MG63 (cell line): ENCODE measurements at places on chromosomes 3 and 15. TPM values are rescaled to one million over a fixed set of nuclear protein-coding genes. Genes with fewer than 3 reads are reported as not detected.
A peak's percentile ranks its signal among the peaks of the same experiment; 100 is the strongest.

The FANCI gene
- total RNA-seq: 34.4 and 52.5 TPM in 2 replicates

The TMEM207 gene
- total RNA-seq: not detected in 2 replicates

The SLC6A11 gene
- total RNA-seq: 0.94 and 0.95 TPM in 2 replicates

The SNTN gene
- total RNA-seq: not detected in 2 replicates

- DNase-seq: peak; percentile 28
Measured at GRCh38 chr3:129439226-129439816, 427 bp downstream of the MBD4 start.

- DNase-seq: peak; percentile 1
Measured at GRCh38 chr3:39065197-39065596, 13.4 kb downstream of the WDR48 start.

- no peak for DNase-seq
Measured at GRCh38 chr3:188001926-188002325, 152.0 kb upstream of the LPP start.

DNA sequence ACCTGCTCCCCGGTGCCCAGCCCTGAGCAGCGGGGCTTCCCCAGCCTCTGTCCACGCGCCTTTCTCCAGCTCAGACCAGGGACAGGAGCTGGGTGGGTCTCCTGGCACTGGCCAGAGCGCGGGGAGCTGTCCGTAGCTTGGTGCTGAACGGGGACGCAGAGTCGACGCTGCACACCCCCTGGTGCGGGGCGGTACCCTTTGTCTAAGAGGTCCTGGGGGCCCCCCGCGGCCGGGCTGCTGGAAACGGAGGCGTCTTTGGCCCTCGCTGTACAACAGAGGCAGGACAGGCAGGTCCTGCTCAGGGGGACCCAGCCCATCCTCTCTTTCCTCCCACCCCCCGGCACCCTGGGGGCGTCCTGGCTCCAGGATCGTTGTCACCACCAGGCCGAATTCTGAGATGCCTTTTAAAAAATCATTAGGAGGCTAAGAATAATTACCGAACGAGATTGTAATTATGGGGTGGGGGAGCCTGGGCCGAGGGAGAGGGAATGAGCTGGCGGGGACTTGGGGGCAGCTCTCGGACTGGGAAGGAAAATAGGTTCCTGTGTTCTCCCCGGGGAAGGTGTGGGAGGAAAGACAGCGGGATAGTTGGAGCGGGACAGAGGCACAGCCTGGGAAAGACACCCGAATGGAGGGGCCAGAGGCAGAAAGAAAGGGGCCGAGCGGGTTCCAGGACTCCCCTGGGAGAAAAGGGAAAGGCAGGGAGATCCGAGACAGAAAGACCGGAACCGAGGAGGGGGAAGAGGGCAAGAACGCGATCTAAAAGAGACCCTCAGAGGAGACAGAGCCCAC lies 4.1 kb upstream of the SKOR1 start:
- DNase-seq: peak; percentile 26

DNA sequence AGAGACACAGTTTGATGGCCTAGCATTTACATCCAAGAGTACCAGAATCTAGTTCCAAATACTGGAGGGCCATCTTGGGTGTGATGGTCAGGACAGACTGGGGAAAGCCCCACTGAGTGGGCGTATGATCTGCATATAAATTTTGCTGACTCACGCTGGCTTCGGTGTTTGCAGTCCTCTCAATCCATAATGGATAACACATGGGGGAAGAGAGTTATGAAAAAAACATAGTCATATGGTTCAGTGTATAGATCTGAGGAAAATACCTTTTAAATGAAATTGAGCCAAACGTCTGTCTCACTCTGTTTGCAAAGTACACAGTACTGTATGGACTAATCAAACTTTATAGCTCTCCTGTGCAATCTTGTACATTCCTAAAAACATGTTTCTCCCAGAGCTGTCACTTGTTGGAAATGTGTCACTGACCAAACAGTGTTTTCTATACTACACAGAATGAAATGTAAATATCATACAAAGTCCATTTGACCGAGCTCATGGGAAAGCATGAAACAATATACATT lies 125.3 kb upstream of the THBS1 start:
- peak; percentile 27 for DNase-seq

- peak; percentile 84 for DNase-seq
Measured at GRCh38 chr15:75452364-75452864, 924 bp upstream of the SIN3A start.

DNA sequence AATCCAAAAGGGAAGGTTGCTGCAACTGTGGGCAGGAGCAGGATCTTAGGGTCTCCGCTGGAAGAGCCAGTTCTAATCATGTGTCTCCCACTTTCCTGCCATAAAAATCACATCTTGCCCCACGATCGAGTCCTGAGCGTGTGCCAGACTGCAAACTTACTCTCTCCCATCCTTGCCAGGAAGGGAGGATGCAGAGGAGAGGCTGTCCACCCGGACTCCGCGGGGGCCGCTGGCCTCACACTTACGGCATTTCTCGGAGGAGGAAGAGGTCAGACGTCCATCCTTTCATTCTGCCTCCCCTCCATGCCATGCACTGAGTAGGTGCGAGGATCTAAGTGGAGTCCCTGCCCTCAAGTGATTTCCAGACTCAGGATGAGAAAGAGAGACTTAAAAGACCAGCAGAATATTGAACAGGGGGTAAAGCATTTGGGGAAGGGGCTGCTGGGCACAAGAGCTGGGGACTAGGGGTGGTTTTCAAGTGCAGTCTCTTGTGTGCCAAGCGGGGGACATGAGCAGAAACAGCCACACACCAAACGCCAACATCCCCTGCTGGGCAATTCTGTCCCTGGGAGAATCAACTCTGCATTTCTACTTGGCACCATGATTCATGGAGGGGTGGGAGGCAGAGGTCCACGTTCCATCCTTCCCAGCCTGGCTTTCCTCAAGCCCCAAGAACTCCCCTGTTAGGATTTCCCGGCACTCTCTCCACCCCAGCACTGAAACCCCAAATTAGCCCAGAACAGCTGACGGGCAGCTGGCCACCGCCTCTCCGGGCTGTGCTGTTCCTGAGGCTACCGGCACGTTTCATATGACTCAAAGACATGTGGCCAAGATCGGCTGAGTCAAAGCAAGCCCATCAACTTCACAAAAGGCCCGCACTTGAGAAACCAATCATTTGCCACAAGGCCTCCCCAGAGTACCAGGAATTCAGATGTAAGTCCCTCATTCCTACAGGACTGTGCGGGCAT lies 11.6 kb downstream of the OXTR start:
- DNase-seq: peak; percentile 58
